ENCODE measurements at places on chromosomes 13 and 19.

GRCh38 chr19:39083983-39084731 lies at the start of gene ACP7:
Gene ACP7, plus strand, starts transcription at chr19:39084368. Its CDS starts 902 bp downstream, at chr19:39085270.
- no peak for DNase-seq

DNA sequence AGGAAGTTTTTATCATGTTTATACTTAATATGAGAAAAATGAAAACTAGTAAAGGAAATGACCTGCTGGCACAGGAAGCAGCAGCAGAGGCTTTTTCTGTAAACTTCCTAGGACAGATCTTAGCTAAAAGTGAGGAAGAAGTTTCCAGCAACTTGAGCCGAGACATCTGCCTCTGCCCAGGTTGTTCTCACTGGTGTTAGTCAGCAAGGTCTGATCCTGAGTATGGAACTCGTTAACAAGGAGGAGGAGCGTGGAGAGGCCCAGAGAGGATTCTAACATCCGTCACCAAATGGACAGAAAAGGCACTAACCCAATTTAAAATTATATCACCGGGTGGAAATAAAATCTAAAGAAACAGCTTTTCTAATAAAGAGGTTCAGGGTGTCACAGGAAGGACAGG lies 43.6 kb downstream of the PHF11 start:
- DNase-seq = no peak

DNA sequence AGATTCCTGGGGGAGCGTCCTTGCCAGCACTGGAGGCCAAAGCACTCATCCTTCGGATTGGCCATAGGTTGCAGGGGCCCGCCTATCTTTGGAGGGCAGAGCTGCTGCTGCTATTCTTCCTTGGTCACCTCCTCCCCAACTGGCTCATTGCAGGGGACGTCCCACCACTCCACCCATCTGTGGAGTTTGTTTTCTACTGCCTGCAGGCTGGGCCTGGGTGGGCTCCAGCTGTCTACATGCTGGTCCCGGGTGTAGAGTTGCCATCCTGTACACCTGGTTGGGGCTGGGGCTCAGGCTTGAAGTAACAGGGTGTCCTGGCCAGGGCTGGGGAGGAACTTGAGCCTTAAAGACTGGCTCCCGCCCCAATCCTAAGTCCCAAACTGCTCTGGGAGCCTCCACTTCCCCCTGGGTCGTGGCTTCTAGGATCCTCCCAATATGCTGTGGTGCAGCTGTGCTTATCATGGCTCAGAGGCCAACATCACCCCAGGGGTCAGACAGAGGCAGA lies 2.1 kb downstream of the RNF225 start:
- DNase-seq = no peak

- DNase-seq = no peak
Observed at GRCh38 chr19:1446713-1447481, 3.0 kb upstream of the APC2 start.

DNA sequence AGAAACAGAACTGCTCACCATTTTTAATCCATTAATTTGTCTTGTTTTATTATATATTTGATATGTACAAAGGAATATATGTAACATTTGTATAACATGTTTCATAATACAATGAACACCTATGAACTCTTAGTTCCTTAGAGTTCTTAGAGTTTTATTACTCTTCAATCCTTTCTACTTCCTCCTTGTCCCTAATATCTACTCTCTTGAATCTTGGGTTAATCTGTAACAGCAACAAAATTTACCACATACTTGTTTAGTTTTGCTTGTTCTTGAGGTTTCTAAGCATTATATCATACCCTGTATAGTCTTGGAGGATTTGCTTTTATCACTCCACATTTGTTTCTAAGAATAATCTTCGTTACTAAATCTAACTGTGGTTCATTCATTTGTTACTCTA lies 151.4 kb downstream of the PDS5B start:
- DNase-seq = no peak

DNA sequence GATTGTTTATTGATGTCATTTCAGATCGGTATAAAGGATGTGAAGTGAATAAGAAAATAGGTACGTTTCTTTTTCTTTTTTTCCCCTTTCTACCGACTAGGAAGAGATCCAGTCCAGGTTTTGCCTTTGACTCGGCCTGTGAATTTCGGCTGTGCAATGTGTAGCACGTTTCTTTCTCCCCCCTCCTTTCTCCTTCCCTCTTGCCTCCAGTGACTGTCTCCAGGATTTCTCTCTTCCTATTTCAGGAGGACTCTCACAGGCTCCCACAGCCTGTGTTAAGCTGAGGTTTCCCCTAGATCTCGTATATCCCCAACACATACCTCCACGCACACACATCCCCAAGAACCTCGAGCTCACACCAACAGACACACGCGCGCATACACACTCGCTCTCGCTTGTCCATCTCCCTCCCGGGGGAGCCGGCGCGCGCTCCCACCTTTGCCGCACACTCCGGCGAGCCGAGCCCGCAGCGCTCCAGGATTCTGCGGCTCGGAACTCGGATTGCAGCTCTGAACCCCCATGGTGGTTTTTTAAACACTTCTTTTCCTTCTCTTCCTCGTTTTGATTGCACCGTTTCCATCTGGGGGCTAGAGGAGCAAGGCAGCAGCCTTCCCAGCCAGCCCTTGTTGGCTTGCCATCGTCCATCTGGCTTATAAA lies at the start of gene GPC6:
Gene GPC6, plus strand, starts transcription at position 185 of the 657 bp plus-strand sequence.
- DNase-seq = peak; percentile 55

DNA sequence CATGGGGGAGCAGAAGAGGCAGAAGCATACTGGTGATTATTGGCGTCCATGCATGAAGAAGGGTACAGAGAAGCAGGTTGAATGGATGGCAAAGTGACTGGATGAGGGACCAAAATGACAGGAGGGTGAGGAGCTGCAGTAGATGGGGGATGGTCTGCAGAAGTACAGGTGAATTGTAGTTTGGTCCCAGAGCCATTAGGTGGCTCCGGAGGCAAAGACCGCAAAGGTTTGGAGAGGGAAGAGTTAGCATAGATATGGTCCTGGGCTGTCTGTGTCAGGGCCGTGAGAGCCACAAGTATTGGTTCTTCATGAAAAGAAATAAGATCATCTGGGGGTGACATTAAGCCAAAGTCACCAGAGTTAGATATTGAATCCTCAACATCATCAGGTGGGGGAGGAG lies 59.0 kb upstream of the ZNF726 start:
- no peak for DNase-seq

GRCh38 chr13:110259651-110260050 lies 47.3 kb downstream of the COL4A1 start:
- no peak for DNase-seq

DNA sequence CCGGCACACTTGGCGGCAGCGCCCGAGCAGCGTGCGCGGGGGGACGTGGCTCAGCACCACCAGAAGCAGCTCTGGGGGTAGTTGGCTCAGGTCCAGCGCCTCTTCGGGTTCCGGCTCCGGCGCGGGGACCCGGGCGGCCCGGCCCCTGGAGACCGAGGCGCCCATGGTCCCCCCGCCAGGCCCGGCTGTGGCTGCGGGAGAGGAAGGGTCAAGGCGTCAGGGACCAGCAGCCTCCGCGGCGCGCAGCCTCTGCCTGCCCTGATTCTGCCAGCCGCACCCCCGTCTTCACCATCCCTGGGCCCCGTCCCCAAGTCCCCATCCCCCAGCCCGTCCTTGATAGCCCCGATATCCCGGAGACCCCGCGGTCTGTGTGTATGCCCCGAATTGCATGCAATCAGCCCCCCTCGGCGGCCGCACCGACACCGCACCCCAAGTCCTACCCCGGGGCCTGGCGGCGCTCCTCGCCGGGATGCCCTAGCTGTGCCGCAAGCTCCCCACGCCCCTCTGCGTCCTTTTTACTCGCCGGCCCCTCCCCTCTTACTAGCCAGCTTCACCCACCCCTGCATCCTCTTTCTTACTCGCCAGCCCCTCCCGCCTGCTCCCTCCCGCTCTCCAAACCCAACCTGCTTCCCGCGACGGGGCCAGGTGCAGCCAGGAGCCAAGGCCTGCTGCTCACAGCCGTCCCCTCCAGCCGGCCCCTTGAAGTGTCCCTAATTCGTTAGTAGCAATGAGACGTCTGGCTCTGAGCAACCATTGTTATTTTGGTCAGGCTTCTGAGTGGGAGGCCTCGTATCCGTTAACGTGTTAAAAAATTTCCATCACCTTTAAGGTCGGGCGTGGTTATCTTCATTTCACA lies at the start of gene FBXO27:
Gene FBXO27, minus strand, starts transcription at position 487 of the 856 bp plus-strand sequence. Its CDS starts 322 bp downstream, at position 165.
- peak; percentile 28 for DNase-seq

- DNase-seq = no peak
Observed at GRCh38 chr13:101673360-101674105, 221.1 kb downstream of the ITGBL1 start.

- DNase-seq = no peak
Observed at GRCh38 chr13:43446126-43446525, 340.6 kb downstream of the ENOX1 start.

DNA sequence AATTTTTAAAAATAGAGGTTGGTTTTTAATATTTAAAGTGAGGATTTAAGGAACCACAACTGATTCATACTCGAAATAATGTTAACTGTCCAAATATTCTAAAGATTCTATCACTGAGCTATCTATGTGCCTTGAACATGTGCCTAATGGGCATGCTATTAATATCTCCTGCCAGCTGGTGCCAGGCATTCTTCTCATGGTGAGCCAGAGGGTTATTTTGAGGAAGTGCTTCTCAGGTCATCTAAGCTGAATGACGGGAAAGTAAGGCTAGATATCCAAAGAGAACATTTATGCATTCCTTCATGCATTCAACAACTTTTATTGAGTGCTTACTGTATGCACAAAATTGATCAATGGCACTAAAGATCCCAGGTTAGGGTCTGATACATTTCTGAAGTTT lies 138.2 kb downstream of the PIBF1 start:
- no peak for DNase-seq

DNA sequence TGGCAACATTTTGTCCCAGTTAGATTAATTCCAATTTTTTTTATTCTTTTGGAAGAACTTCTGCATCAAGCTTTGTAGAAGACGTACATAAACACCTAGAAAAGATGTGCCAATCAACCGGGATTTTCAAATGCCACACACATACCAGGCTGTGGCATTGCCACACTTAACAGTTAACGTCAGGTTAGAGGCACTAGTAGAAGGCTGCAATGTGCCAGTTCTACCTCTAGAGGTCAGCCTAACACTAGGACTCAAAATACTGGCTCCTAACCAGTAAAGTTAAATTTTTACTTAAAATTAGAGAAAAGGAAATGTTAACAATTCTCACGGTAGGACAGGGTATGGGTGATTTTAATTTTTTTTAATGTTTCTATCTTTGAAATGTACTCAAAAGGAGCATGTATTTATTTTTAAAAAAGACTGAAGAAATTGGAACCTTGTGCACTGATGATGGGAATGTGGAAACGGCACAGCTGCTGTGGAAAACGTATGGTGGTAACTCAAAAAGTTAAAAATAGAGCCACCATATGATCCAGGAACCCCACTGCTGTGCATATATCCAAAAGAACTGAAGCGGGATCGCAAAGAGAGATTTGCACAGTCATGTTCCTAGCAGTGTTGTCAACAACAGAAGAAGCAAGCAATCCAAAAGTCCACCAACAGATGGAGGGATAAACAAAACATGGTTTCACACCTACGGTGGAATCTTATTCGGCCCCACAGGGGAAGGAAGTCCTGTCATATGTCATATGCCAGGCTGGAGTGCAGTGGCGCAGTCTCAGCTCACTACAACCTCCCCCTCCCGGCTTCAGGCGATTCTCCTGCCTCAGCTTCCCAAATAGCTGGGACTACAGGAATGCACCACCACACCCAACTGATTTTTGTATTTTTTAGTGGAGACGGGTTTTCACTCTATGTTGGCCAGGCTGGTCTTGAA lies 30.3 kb downstream of the CRYL1 start:
- DNase-seq = peak; percentile 72

DNA sequence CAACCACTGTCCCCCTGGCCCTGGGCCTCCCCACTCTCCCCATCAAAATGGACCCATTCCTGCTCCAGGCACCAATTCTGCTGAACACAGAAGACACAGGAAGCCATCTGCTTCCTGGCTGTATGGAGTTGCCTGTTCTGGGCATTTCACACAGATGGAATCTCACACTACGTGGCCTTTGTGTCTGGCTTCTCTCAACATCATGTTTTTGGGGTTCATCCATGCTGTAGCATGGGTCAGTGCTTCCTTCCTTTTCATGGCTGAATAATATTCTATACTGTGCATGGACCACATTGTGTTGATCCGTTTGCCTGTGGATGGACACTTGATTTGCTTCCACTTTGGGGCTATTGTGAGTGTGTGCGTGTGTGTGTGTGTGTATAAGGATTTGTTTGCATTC lies 15.0 kb upstream of the KLF2 start:
- no peak for DNase-seq

DNA sequence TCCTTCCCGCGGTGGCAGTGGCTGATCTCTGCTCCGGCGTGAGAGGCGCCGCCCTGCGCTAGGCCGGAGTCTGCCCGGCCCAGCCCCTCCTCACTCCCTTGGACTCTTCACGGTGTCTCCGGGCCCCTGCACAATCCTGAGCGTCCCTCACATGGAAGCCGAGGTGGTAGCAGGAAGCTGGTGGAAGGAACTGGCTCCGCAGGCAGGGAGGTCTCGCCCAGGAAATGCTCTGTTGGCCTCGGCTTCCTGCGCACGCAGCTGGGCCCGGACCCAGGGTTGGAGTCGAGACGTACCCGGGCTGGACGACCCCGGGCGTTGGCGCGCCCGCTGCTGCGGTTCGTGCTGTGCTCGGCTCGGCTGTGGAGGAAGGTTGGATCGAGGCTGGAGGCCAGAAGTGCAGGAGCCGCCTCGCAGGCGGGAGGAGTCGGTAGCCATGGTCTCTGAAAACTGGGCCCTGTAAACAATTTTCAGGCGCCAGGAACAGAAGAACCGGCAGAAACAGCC lies 46.3 kb downstream of the ZNF724 start:
- no peak for DNase-seq

DNA sequence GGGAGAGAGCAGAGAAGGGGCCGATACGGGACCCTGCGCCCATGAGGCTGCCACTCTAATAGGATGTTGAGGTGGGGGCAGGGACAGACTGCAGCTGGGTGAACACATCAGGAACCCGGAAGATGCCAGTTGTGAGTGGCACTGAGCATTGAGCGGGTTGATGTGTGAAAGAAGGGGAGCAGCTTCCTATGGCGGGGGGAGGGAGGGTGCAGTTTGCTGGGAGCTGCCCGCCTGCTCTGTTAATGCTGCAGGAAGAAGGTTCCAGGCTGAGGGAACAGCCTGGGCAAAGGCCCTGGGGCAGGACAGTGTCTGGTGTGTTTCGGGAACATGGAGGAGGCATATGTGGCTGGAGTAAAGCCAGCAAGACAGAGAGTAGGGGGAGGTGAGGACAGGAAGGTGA lies 29.8 kb downstream of the DNM2 start:
- DNase-seq = no peak

GRCh38 chr13:46170687-46171086 lies 11.3 kb downstream of the LCP1 start:
- no peak for DNase-seq

Data from putamen (tissue), 1 donor.